ENCODE measurements at places on chromosomes 1 and 21.

DNA sequence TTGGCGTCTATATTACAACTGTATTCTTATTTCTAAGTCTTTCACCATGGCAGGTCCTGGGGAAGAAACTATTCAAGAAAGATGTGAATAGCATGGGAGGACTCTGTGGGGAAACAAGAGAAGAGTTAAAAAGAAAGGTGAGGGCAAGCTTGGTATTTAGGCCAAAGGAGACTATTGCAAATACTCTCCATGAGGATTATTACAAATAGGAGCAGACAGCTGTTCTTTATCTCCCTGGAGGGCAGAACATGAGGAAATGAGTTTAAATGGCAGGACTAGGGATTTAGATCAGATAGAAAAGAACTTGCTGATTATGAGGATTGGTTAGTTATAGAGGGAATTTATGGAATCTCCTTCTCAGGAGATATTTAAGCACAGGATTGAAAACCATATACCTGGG lies 186.8 kb downstream of the CDC7 start:
- no peak for DNase-seq

DNA sequence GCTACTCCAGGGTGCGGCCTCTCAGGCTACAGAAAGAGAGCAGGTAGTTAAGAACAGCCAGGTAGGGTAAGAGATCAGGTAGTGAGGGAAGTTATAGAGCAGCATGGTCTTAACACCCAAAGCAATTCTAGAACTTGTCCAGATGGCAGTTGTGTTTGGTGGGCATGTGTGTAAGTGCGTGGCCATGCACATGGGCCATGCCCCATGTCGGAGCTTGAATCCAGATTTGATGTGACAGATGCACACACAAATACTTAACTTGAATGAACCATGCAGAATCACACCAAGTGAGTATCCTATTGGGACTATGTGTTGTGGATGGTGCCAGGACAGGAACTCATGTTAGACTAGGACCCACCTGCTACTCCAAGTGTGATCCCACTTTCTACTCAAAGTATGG lies 145.7 kb upstream of the HMGB4 start:
- no peak for DNase-seq

DNA sequence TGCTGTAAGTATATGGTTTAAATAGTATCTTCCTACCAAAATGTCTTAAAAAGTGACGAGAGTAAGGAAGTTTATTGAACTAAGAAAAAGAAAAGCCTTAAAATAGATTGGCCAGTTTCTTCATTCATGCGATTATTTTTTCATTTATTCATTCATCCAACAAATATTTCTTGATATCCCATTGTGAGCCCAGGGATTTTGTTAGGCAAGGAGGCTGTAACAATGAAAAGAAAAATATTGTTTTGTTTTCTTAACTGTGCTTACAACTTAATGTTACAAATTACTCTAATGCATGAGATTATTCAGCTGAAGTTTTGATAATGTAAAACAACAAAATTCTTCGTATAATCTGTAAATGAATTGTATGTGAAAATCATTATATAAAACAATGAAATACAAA lies 882.0 kb downstream of the LTN1 start:
- no peak for DNase-seq

GRCh38 chr1:21898326-21899200 lies 38.5 kb downstream of the HSPG2 start:
- DNase-seq = no peak

- no peak for DNase-seq
Measured at GRCh38 chr1:225603538-225604354, 49.2 kb downstream of the ENAH start.

GRCh38 chr1:209564849-209565248 lies 18.7 kb upstream of the CAMK1G start:
- DNase-seq = no peak

GRCh38 chr1:228350179-228350742 lies 56.4 kb downstream of the TRIM11 start:
- no peak for DNase-seq

DNA sequence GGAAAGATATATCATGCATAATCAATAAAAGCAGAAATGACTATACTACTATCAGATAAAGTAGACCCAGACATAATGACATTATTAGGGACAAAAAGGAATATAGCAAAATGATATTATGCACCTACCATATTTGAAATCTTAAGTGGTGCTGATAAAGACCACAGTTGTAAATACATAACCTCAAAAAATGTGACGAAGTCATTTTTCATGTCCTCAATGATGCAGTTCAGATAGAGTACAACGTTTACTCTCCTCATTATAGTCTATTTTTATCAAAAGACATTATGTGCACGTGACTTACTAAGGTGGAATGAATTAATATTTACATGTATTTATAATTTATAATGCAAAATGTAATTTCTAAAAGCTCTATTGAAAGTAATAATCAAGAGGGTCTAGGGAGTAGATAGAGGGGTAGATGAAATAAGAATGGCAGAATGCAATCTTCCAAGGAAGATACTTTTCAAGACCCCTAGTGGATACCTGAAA lies 61.7 kb upstream of the TNFSF4 start:
- DNase-seq = no peak

- no peak for DNase-seq
Measured at GRCh38 chr1:160127865-160128523, 12.4 kb downstream of the ATP1A2 start.

DNA sequence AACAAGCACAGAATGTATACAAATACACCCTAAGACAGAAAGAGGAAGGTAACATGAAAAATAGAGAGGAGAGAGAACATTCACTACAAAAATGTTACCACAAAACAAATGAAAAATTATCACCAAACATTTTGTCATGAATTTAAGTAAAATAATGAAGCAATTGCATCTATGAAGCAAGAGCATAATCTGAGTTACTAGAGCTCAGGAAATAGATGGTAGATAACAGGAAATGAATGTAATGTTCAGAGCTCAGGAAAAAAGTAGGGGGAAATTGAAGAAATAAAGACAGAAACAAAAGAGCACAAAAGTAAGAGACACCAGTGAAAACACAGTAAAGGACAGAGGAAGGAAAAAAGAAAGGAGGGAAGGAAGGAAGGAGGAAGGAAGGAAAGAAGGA lies 19.4 kb downstream of the SEC16B start:
- peak; percentile 36 for DNase-seq

DNA sequence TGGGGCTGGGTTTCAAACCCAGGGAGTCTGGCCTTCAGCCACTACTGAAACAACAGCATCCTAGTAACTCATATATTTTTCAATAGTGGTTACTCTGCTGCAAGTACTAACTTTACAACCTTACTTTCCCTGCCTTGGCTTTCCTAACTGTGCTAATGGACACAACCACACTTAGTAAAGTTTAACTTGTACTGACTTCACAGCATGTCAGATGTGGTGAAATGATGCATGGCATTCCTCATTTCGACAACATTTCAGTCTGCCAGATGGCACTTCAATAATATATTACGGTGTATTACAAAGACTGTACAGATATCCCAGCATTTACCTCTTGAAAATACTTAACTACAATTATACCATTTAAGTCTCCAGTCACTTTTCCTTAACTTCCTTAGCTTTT lies 27.8 kb downstream of the LRRC7 start:
- DNase-seq = no peak

DNA sequence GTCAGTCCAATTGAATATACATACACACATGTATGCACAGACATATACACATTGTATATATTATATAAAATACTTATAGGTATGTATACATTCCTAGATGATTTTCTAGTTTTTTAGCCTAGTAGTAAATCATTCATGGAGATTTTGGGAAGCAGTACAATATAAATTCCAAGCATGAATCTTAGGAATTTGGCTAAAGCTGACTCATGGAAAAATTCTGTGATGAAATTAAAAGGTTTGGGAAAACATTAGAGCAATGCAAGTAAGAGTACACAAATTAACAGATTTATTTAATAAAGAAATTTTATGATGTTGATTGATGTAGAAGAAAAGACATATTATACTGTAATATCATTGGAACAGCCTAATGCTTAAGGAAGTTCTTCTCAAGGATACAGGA lies 43.7 kb upstream of the PTGFR start:
- DNase-seq = no peak

GRCh38 chr1:198143797-198144196 lies 13.0 kb upstream of the NEK7 start:
- no peak for DNase-seq

- DNase-seq = no peak
Measured at GRCh38 chr1:44801491-44802305, 1.5 kb downstream of the PLK3 start.

DNA sequence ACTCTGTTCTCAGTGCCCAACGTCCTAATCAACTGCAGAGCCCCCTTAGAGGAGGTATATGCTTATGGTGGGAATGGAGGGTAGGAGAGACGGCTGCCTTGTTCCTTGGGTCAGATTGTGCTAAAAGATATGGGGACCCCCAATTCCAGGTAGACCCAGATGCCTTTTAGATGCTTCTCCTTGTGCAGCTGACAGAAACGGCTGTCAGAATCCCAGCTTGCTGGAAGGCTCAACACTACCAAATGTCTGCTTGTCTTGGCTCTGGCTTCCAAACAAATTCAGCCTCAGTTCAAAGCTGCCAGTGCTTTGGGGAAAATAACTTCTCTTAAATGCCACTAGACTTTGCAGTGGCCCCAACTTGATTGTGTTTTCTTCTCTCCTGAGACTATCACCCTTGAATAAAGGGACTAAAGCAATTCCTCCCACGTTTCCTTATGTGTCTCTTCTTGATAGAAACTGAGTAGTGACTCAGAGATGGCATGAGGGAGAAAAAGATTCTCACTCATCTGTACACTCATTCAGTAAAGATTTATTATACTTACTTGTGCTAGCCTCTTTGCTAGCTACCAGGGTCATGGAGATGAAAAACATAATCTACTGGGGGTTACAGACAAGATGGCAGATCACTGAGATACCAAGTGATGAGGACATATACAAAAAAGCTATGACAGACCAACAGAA lies 3.4 kb upstream of the RNF19B start:
- no peak for DNase-seq

DNA sequence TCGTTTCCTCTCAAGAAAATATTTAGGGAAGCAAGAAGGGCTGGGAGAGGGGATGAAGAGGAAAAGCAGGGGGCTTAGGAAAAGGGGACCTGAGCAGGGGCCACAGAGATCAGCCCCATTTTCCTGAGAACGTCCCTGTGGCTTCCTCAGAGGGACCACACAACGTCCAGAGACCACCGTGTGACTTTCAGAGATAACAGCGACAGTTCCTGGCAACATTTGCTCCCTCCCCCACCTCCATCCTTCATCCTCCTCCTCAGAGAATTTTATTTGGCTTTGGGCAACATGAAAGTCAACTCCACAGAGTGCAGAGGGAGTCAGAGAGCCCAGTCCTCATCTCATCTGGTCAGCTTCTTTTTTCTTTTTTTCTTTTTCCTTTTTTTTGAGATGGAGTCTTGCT lies 50.9 kb downstream of the RUNX1 start:
- DNase-seq = no peak

DNA sequence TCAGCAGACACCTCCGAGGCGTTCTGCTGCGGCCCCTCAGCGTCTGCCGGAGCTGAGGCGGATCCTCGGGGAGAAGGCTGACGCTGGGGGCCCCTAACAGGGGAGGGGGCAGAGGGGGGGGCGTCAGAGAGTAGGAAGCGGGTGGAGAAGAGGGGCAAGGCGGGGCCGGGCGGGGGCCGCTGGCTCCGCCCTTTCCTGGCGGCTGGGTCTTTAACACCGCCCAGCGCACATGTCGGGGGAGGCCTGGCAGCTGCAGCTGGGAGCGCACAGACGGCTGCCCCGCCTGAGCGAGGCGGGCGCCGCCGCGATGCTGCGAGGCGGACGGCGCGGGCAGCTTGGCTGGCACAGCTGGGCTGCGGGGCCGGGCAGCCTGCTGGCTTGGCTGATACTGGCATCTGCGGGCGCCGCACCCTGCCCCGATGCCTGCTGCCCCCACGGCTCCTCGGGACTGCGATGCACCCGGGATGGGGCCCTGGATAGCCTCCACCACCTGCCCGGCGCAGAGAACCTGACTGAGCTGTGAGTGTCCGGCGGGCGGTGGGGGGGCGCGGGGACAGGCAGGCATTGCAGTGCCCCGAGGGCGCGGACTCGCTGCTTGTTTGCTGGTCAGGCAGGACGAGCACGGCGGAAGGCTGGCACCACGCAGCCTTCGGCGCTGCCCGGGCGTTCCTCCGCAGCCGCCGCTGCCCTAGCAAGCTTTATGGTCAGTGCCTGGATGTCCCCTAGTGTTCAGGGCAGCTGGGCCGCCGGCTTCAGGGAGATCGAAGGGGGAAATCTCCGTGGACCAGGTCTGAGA lies at the start of gene NTRK1:
TSS of gene NTRK1 (plus strand) at position 238 of the 796 bp plus-strand sequence. CDS start at position 308, 70 bp downstream.
- peak; percentile 79 for DNase-seq

- DNase-seq = no peak
Measured at GRCh38 chr1:2001773-2002411, 1.7 kb downstream of the CFAP74 start.

DNA sequence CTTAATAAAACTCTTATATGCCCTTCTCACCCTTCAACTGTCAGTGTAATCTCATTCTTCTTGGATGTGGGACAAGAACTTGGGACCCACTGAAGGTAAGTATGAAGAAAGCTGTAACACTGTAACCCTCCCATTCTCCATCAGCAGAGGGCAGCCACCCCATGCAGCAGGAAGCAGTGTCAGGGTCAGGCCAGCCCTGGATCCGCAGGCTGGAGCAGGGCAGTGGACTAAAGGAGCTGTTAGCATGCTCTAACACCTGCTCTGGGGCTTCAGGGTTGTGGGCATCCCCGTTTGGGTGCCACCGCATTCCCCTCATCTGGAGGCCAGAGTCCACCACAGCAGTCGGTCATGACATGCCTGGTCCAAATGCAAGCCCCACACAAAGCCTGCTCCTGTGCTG lies 156.5 kb downstream of the HIVEP3 start:
- no peak for DNase-seq

- DNase-seq = peak; percentile 84
Measured at GRCh38 chr1:231590453-231591198, 36.0 kb upstream of the DISC1 start.

GRCh38 chr1:185441605-185442004 lies 124.6 kb upstream of the IVNS1ABP start:
- DNase-seq = no peak

GRCh38 chr1:21149430-21149854 lies 27.3 kb downstream of the EIF4G3 start:
- peak; percentile 51 for DNase-seq

Measured in hematopoietic multipotent progenitor cell treated with erythropoietin and hydrocortisone succinate and interleukin-3 and kit ligand, for 6 days (in vitro differentiated cells).